ENCODE measurements at places on chromosomes 1 and 21. TPM values are rescaled to one million over a fixed set of nuclear protein-coding genes. Genes with fewer than 3 reads are reported as not detected.

Gene WNT4
- 2.5 TPM for total RNA-seq

Gene SPRR4
- total RNA-seq: not detected

Gene OR2M3
- total RNA-seq: not detected

Gene CHIA
- not detected for total RNA-seq

Gene RGS8
- total RNA-seq: not detected

Gene TSPAN2
- 6.3 TPM for total RNA-seq

Gene SLC22A15
- total RNA-seq: 2.4 TPM

Gene ARHGEF11
- total RNA-seq: 60.0 TPM

Gene AMPD1
- total RNA-seq: 2.0 TPM

Gene NBPF4
- total RNA-seq: 0.53 TPM

Gene DDX59
- 17.7 TPM for total RNA-seq

Gene RAB25
- total RNA-seq: 85.1 TPM

Gene TMEM269
- not detected for total RNA-seq

Gene SIPA1L2
- 79.0 TPM for total RNA-seq

Gene ZSWIM5
- total RNA-seq: 16.5 TPM

Gene ST6GALNAC3
- 5.4 TPM for total RNA-seq

Gene EFNA4
- total RNA-seq: 12.3 TPM

Gene COL24A1
- 0.41 TPM for total RNA-seq

Gene CFAP57
- 0.34 TPM for total RNA-seq

Gene ASCL5
- total RNA-seq: not detected

Gene GJA9
- total RNA-seq: 1.2 TPM

Gene AQP10
- not detected for total RNA-seq

Gene SLC16A4
- total RNA-seq: 0.67 TPM
